Stimulated activated CD8-positive, alpha-beta memory T cell treated with anti-CD3 and anti-CD28 coated beads, Interleukin-15, amount 100 ng/mL, for 4 hours (primary cell): ENCODE measurements at places on chromosomes 5 and 9.

GRCh38 chr9:75739884-75740611 is 150.4 kb upstream of the PCSK5 start:
- DNase-seq: no peak

DNA sequence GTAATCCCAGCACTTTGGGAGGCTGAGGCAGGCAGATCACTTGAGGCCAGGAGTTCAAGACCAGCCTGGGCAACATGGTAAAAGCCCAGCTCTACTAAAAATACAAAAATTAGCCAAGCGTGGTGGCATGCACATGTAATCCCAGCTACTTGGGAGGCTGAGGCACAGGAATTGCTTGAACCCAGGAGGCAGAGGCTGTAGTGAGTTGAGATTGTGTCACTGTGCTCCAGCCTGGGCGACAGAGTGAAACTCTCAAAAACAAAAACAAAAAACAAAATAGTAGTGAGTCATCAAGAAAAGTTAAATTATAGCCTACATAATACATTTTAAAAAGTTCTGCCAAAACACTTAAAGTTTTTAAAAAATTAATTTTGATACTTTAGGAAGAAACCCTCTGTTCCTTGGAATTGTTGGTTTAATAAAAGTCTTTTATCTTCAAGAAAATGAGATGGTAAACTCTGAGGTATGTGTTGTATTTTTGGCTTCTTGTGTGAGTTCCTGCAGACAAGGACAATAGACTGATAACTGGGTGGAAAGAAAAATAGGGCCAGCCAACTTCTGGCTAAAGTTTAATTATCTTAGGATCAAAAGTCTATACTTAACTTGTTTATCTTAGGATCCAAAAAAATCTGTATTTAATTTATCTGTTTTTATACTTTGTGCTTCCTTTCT is 9.3 kb downstream of the RUSC2 start:
- DNase-seq: no peak

GRCh38 chr5:39980056-39980455 is 555.3 kb upstream of the DAB2 start:
- no peak for DNase-seq

- no peak for DNase-seq
Observed at GRCh38 chr5:68732251-68732650, 361.6 kb upstream of the SLC30A5 start.

- DNase-seq: no peak
Observed at GRCh38 chr9:9045072-9045471, 1245.5 kb upstream of the DMAC1 start.

DNA sequence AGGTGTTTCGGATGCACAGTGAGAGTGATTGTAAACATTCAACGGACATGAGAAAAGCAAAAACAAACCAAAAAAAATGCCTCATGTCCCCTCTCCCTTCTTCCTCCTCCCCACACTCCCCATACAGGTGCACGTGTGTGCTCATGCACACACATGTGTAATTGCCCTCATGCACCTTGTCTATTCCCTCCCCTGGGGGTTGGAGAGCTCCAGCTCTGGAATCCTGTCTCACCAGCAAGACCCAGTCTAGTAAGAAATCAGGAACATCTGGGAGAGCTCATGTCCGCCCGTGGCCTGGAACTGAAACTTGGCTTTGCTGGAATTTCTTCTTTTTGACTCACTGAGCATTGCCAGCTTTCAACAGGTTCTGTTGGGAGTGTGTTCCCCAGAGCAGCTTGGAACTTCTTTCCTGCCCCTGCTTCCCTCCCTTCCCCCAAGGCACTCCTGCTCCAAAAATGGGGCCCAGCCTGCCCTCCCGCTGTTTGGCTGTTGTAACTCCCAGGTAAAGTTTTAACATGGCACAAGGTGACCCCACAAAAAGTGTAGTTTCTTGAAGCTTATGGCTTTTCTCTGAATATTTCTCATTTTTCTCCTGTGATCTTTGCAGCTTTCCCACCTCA is 190.1 kb downstream of the NR3C1 start:
- no peak for DNase-seq

- no peak for DNase-seq
Observed at GRCh38 chr5:167948251-167948650, 343.2 kb upstream of the WWC1 start.

DNA sequence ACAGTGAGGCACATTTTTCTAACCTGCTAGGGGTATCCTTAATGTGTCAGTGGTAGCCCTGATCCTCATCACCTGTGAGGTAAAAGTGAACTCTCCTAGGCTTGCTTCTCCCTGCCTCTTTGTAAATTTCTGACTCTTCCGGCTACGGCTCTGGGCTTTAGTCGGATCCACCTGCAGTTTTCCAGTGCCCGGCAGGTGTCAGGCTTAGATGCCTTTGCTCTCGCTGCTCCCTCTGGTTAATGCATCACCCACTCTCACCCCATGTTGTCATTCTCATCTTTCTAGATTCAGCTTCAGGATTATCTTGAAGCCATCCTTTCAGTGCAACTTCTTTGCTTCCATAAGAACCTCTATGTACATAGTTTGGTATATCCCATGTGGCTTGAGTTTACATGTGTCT is 3.6 kb downstream of the CEP78 start:
- DNase-seq: no peak

DNA sequence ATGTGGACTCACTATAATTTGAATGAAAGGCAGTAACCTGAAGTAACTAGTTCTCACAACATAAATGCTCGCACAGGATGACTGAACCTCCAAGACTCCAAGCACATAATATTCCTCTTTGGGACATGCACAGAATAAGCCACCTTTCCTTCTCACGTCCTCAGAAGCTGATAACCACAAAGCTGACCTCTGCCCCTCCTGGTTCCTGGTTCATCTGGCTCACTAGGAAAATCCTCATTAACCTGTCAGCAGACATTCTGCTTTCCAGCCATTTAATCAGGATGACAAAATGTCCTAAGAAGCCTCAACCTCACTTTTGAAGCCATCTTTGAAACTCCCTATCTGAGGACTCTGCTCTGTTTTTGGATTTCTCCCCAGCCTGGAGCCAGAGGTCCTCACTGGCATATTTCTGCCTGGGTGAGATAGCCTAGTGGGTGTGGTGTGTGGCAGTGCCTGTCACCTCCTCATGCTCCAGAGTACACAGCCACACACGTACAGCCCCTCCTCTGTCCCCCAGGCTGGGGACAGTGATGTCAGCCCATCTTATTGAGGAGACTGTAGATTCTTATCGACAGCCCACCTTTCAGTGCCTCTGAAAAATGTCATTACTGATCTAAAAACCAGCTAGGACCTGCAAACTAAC is 10.3 kb downstream of the ANKH start:
- DNase-seq: no peak

DNA sequence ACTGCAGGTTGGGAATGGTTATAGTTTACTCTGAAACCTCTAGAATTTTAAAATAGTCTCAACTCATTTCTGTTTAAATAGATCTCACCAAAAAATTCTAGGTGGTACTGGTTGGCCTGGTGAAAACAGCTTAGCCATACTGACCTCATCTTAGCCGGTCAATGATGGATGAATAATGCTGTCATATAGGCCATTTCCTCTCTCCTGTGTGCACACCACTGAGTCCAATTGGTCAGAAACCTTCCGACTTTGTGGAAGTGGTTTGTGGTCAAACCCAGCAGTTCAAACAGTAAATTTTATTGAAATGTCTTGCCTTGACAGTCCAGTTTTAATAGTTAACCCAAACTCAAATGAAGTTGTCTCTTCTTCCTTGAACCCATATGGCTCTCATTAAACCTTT is 98.6 kb downstream of the GIN1 start:
- no peak for DNase-seq

GRCh38 chr5:6717247-6717646 is 4.0 kb downstream of the TENT4A start:
- no peak for DNase-seq

- DNase-seq: no peak
Observed at GRCh38 chr5:176446884-176447590, 1.1 kb upstream of the FAF2 start.

DNA sequence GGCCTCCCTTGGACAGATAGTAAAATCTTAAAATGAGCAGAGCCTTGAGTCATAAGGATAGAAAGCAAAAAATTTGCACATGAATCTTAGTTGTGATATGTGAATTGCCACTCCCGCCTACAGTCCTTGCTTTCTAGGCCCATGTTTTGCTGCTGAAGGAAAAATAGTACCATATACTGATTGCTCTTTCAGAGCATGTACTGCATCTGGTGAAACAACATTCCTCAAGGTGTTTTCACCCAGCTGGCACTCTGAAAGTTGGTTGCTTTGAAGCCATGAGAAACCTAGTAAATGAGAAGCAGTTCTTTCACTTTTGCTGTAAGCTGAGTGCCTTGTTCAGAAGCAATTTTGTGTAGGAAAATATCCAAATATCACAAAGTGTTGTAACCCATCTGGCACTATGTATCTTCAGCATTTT is 10.3 kb downstream of the CDC37L1 start:
- no peak for DNase-seq

GRCh38 chr5:73818357-73818756 is 192.4 kb downstream of the ARHGEF28 start:
- no peak for DNase-seq

DNA sequence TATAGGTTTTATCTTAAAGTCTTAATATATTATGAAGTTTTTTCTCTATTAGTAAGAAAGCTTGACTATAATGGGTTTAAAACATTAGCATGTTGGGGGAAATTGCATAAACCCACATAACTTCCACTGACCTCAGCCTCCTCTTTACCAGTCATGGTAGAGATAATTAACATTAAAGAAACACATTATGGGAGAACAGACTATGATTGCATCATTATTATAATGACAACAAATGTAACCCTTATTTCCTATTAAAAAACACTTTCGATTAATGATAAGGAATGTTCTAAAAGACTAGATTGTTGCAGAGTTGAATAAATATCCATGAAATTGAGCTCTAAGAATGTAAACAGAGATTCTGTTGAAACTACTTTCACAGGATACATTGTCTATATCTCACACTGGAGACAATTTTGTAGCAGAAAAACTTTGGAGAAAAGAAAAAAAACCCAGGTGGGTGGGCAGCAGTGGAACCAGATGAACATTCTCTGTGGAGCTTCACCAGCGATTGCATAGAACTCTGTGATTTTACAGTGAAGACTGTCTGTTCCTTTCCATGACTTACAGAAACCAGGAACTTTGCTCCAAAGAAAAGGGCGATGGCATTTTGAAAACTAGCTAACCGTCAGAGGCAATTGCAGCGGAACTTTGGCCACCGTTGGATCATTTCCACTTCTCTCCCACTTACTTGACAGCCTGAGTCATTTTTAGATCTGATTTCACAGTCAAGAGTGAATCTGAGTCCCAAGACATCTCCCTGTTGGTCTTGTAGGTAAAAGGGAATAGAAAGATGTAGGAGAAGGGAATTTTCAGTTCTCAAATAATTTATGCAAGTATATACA is 21.0 kb upstream of the ERAP2 start:
- DNase-seq: no peak

DNA sequence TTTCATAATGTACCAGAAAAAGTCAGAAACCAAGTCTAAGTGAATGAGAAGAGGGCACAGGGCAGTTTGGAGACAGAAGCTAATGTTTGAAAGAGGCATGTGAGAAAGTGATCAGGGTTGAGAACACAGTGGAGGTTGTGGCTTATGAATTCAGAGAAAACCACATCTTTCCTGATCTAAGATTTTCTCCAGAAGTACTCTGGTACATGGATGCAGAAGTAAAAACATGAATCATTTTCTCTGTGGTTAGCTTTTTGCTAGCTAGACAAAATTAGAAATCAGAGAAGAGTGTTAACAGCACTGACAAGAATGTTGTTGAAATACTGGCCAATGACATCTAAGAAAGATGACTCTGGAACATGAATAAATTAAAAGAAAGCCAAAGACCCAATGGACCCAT is 541.1 kb downstream of the DNAH5 start:
- no peak for DNase-seq

DNA sequence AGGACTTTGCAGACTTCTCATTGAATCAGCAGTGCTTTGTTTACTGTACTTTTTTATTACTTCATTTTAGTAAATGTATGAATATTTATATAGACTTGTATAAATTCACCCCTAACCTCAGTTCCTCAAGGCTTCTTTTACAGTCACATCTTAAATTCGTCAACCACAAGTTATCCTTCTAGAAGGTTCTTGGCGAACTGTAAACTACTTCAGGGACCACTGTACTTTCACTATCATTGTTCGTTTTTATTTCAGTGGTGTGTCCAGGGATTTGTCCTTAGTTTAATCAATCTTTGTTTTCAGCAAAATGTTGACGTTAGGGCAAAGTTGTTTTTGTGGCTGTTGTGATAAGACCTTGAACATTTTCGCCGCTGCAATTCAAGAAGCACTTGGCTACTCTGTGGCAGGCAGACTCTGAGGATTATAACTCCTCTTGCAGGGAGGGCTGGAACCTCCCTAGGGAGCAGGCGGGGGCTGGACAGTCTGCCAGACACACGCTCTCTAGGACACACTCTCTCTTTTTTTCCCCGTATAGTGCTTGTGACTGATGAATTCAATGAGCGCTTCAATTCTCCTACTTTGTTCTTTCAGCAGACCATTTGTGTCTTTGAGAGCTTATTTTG is 252.8 kb downstream of the FBXL7 start:
- DNase-seq: no peak

DNA sequence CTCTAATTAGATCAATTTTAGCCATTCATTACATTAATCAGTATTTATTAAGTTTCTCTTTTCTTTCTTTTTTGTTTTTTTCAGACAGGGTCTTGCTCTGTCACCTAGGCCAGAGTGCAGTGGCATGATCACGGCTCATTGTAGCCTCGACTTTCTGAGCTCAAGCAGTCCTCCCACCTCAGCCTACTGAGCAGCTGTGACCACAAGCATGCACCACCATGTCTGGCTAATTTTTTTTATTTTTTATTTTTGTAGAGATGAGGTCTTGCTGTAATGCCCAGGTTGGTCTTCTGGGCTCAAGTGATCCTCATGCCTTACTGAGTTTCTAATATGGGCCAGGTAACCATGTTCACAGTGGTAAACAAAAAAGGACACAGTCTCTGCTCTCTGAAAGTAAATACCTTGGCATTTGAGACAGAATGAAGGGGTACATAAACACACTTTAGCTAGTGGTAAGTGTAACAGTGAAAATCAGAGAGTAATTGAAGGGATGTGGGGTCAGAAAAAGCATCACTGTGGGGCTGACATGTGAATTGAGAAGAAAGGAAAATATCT is 336.3 kb downstream of the ADGRV1 start:
- no peak for DNase-seq

- no peak for DNase-seq
Observed at GRCh38 chr5:109936996-109937395, 247.3 kb downstream of the MAN2A1 start.

GRCh38 chr9:546235-546634 is 295.3 kb upstream of the DMRT1 start:
- DNase-seq: no peak

GRCh38 chr5:56676091-56676768 is 139.1 kb upstream of the MAP3K1 start:
- no peak for DNase-seq

GRCh38 chr9:33155393-33155792 is 11.7 kb downstream of the B4GALT1 start:
- no peak for DNase-seq

GRCh38 chr9:111891910-111892499 is 4.6 kb upstream of the UGCG start:
- no peak for DNase-seq

DNA sequence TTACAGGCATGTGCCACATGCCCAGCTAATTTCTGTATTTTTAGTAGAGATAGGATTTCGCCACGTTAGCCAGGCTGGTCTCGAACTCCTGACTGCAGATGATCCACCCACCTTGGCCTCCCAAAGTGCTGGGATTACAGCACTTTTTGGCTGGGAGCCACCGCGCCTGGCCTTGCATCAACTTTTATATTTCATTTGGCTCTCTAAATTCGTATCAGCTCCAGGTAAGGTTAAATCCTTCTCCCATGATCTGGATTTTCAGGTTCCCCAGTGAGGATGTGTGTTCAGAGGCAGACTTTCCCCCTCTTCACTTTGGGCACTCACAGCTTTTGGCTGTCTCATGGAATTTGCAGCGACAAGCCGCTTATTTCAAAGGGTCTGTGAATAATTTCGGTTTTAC is 16.8 kb upstream of the RNF38 start:
- DNase-seq: no peak
